Smooth muscle cell of the brain vasculature (primary cell): ENCODE measurements at places on chromosomes 6 and 20.

- DNase-seq: no peak
Measured at GRCh38 chr6:111819458-111819857, 53.8 kb downstream of the FYN start.

DNA sequence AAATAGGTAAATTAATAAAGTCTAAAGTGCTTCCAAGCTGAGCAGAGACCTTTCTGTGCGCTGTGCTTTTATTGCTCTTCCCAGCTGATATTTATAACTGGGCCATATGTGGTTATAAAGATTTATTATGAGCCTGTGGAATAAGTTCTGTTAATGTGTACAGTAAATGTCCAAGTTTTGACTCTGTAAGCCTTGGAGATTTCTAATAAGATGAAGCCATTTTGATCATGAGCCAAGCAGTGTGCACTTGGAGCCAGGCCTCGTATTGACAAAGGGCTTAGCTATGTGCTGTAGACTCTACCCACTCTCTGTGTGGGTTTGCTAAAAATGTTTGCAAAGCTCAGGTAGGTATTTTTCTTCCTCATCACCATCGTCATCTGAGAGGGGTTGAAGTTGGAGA, 361.1 kb downstream of the FOXA2 start:
- no peak for DNase-seq

GRCh38 chr6:52984247-52984646, 10.8 kb downstream of the GSTA4 start:
- DNase-seq: no peak

GRCh38 chr6:137095651-137096238, 51.0 kb upstream of the IL20RA start:
- no peak for DNase-seq

GRCh38 chr20:18971574-18971973, 158.0 kb downstream of the SCP2D1 start:
- DNase-seq: no peak

DNA sequence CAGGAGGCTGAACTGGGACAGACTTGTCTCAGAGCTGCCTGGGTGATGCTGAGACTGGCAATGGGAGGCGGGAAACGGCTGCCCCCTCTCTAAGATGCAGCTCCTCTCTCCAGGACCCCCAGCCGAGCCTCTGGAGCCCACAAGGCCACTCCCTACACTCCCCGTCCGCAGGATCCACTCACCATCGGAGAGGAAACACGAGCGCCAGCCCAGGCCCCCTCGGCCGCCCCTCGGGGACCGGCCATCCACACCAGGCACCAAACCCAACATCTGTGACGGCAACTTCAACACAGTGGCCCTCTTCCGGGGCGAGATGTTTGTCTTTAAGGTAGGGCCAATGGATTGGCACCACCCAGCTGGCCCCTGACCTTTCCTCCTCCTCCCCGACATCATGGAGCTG, 10.8 kb downstream of the MMP24OS start:
- no peak for DNase-seq

DNA sequence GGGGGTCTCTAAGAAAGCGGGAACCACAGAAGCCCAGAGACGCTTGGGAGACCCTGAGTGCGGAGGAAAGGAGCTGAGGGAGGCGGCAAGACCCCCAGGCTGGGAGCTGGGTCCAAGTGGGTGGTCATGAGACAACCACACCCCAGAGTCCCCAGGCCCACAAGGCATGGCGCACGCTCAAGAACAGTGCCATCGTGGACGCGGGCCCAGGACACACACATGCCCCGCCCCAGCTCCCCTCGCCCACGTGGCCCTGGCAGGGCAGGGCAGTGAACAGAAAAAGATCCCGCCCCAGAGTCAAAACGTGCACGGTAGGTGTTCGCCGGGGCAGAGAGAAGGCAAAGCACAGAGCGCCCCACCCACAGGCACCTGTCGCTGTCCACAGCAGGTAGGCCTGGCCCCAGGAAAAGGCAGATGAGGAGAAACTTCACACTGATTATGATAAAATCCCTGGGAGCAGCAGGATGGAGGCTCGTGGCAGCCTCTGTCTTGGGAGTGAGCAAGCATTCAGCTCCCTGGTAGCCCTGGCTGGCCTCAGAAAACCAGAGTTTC, 50.0 kb downstream of the BPIFB1 start:
- no peak for DNase-seq

DNA sequence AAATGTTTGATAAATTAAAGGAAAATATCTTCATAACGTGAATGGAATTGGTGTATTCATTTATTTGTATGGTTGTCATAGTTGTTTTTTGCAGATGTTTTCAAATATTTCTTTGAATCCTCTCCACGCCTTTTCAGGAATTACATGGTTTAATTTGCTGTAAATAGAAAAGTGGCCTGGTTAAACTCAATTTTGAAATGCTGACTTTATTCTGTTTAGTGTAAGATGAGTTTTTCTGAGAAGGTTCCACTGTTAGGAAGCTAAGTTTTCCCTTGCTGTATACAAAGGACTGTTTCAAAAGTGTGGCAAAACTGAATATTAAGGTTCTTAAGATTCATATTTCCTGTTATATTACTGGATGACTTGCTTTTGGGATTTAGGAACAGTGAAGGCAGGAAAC, 503 bp upstream of the ZC2HC1B start:
- DNase-seq: no peak

GRCh38 chr6:154529957-154530356, 19.5 kb upstream of the CNKSR3 start:
- no peak for DNase-seq

DNA sequence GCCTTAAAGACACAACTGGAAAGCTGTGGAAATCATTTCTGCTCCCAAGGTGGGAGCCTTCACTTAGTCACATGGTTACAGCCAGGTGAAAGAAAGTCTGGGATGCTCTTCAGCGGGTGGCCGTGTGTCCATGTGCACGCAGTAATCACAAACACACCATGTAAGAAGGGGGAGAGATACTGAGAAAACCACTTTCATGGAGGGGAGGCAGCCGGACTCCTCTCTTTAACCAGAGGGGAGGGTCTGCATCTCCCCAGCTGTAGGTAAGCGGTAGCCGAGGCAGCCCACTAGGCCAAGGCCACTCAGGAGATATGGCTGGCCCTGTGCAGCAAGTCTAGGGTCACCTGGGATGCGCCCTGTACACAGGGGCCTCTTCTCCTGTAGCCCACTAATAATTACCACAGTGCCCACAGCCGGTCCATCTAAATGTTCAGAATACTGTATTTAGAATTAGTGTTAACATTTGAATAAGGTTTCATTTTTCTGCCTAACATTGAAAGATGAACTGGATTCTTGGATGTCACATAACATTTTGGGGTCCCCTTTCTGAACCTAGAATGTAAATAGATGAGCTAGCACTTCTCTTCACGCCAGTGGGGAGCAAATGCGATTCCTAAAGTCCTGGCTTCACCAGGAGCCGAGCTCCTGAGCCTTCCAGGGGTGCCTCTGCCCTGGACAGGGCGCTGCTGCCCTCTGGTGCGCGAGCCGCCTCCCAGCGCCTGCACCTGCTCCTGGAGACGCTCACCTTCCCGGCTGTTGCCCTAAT, 15.9 kb downstream of the GPR31 start:
- DNase-seq: no peak

GRCh38 chr20:9322661-9323060, 191.7 kb upstream of the LAMP5 start:
- DNase-seq: no peak

DNA sequence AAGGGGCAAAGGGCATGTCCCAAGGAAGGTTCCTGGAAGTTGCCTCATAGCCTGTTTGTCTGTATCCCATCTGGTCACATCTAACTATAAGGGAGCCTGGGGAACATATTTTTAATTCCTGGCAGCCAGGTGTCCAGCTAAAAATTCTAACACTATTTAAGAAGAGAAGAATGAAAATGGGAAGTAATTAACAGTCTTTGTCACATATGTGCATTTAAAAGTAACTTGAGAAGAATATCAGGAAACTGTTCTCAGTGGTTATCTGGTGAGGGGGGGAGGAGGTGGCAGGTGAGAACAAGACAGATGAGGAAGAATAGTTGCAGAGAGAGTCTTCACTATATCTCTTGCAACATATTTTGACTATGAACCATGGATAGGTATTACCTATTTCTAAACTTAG, 75.5 kb upstream of the ELOVL5 start:
- DNase-seq: no peak

DNA sequence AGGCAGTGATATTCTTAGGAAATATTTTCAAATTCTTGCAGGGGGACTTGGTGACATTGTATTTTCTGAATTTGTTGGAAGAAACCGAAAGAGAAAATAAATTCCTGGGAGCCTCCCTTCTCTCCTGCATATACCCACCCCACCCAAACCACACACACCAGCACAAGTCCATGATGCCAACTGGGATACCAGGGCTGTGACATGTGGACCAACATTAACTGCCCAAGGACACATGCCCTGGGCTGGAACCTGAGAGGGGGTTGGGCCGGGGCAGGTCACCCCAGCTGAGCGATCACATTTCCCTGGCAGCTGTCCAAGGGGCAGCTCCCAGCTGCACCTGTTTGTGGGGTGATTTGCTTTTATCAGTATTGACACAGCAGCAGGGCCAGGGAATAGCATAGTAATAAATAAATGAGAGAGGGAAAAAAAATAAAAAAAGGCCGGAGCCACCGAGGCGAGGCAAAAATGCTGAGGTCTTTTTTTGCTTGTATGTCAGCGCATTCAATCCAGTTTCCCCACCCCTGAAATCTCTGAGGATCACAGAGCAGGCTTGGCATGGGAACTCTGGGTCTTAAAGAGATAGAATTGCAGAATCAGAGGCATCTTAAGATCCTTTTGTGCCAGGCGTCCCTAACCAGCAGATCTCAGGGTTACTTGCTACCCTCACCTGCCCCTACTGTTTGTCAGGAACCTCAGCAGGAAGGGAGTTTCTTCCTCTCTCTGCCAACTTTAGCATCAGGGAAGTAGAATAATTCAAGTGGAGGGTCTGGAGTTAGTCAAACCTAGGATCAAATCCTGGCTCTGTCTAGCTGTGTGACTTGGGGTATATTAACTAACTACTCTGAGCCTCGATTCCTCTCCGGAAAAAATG, 66.5 kb upstream of the PIM1 start:
- no peak for DNase-seq

DNA sequence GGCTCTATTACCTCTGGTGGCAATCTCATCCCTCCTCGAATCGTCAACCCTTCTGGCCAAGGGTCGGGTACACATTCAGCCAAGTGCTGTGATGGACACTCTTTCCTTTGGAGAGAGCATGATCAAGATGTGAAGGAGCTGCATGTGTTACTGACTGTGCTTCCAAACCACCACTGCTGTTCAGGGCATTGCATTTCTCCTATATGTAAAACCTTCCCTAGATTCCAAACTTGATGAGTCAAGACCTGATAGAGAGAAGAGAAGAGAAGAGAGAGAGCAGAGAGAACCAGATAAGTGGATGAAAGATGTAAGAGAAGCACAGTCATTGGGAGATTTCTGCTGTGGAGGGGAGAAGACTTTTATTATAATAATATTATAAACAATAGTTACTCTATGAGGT, 162.2 kb downstream of the KCNQ5 start:
- no peak for DNase-seq

DNA sequence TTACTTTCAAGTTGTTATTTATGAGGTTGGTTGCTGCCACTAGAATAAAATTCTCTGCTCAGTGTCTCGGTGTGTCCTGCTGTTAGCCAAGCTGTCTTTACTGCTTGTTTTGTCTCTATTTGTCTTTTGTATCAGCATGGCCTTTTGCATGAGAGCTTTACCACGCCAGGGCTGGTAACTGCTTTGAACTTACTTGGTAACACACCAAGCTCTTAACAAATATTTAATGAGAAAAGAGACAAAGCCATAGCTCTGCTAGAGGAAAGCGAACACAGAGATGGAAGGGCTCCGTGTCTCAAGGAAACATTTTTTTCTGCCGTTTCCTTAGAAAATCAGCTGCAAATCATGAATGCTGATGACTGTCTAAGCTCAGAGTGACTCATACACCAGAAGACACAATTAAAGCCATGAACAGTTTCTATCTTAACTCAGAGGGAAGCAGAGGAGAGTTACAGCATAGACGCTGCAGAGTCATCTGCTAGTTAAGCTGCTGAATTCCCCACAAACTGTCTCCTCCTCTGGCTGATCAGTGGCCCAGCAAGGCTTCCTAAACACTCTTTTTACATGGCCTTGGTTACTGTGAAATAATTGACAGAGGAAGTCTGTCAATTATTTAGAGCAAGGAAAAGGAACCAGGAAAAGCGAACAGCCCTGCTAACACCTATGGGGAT, 44.8 kb downstream of the AGPAT4 start:
- no peak for DNase-seq

DNA sequence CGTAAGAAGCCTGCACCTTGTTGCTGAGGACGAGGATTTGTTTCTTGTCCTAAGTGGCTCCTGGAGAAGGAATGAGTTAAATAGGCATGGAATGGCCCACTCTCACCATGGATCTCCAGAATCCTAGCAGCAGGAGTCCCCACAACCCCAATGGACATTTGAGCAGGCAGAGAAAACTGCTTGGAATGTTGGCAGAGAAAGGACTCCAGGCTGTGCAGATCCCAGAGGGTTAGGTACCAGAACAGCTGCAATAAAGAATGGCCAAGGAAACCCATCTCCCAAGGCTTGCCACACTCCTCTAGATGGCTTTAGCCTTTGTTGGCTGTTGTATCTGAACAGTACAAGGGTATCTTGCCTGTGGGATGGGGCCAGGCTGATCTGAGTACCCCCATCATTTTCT, 1415.7 kb upstream of the ADGRB3 start:
- no peak for DNase-seq

DNA sequence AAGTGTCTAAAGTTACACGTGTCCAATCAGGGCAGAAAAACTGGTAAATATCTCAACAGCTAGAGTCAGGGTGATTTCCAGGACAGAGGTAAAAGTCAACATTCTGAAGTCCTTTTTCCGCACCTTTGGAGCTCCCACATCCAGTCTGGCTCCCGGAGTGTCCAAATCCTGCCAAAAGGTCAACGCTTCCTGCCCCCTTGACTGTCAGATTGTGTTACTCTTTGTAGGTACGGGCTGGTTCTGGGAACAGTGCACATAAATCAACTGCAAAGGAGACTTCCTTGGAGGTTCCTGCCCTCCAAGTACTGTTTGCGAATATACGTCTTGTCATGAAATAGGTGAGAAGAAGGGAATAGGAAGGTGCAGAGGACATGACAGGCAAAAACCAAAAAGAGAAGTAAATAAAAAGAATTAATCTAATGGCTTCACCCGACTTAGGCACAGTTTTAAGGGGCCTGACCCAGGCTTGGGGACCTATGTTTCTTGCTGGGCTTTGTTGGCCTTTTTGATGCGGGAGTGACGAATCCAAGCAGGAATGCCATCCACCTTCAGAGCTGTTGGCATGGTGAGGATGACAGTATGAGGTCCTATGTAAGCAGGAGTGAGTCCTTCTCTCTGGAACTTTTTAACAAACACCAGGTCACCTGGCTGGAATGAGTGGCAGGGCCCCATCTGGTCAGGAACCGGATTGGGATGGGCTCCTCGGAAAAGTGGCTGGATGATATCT, 155.4 kb downstream of the TRIM27 start:
- DNase-seq: no peak

DNA sequence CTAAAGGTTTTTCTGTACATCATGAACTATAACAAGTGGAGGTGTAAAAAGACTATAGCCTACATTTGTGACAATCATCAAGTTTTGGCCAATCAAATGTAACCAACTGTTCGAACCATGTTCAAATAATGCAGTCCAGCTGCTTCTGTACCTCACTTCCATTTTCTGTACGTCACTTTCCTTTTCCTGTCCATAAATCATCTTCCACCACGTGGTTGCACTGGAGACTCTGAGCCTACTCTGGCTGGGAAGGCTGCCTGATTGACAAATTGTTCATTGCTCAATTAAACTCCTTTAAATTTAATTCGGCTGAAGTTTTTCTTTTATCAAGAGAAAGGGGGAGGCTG, 270.4 kb upstream of the JARID2 start:
- DNase-seq: no peak

GRCh38 chr20:1535420-1536175, 21.9 kb downstream of the SIRPD start:
- no peak for DNase-seq

GRCh38 chr6:158634695-158635426, 9.7 kb downstream of the DYNLT1 start:
- no peak for DNase-seq
